Activated CD4-positive, alpha-beta T cell treated with anti-CD3 and anti-CD28 coated beads, Interleukin-10, Interleukin-2, amounts not matched to agents 100 ng/mL and 50 ng/mL, durations not matched to agents 16 hours and 8 hours (primary cell): ENCODE measurements at places on chromosomes 7 and 10.

DNA sequence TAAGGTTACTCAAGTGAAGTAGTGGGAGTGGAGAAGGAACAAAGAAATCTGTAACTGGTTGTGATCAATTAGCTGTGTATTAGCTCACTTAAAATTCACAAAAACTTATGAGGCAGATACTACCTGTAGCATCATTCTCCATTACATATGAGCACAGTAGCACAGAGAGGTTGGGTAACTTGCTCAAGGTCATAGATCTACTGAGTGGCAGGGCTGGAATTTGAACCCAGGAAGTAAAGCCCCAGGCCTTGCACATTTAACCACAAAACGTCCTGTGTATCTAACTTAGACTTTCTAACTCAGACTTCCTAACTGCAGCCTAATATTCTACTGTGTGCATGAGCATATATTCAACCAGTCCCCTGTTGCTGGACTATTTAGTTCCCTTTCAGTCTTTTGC lies 5.6 kb upstream of the SLF2 start:
- no peak for DNase-seq

GRCh38 chr7:5396999-5397663 lies 26.5 kb downstream of the TNRC18 start:
- DNase-seq, result peak; percentile 99

DNA sequence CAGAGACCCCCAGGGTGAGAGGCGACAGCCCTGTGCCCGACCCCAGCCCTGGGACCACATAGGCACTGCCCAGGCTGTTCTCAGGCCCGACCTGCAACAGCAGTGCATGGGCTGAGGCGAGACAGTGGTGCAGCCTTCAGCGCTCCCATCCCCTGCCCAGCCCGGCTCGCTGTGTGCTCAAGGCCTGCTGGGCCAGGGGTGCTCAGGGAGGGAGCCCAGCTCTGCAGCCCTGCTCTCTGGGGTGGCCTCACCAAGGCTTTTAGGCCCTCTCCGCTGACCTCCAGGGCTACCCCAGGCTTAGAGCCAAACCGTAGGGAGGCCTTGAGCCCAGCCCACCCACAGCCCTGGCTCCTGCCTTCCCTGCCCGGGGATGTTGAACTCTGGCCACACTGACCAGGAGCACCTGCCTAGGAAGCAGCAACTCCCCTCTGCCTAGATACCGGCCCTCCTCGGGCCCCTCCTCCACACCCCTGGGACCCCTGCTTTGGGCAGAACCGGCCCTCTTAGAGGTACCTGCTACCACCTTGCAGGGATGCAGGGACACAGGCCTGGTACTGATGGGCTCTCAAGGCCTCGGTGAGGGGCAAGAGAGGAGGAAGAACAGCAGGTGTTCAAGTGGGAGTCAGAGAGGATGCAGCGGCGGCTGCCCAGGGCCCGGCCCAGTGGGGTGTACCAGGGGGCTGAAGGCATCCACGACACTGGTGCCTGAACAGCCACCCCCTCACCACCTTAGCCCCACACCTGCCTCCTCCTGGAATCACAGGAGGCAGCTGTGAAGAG lies 231.5 kb downstream of the ELFN1 start:
- no peak for DNase-seq

GRCh38 chr10:24010436-24010970 lies 198.4 kb upstream of the KIAA1217 start:
- no peak for DNase-seq

GRCh38 chr7:119413314-119413805 lies 859.6 kb upstream of the KCND2 start:
- DNase-seq, result no peak

DNA sequence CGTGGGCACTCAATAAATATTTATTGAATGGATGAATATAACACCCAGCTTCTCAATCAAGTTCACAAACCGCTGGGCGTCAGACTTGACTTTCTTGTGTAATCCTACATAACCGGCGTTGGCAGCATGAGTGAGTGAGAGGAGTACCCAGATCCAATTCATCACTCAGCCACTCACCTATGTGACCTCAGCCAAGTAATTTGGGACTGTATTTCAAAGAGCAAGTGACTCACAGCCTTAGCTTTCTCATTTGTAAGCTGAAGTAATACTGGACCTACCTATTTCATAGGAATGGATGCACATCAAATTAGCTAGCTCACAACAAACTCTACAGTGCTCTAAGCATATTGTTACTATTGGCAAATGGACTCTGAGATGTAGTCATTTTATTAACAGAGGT lies 53.8 kb upstream of the FAM204A start:
- DNase-seq, result no peak

DNA sequence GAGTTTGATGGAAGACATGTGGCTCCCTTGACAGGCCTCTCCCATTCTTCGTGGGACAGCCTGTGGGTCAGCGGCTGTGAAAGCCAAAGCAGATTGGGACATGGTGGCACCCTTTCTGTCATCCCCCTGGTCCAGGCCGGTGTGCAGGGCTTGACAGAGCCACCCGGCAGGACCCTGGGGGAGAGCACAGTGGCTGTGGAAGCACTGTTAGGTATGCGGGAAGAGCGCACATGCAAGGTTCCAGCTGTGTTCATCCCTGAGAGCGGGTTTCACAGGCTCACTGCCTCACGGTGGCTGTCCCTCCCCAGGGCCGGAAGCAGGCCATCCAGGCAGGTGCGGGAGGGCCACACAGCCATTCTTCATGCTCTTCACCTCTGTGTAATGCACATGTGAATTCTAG lies 29.8 kb downstream of the SHH start:
- no peak for DNase-seq

DNA sequence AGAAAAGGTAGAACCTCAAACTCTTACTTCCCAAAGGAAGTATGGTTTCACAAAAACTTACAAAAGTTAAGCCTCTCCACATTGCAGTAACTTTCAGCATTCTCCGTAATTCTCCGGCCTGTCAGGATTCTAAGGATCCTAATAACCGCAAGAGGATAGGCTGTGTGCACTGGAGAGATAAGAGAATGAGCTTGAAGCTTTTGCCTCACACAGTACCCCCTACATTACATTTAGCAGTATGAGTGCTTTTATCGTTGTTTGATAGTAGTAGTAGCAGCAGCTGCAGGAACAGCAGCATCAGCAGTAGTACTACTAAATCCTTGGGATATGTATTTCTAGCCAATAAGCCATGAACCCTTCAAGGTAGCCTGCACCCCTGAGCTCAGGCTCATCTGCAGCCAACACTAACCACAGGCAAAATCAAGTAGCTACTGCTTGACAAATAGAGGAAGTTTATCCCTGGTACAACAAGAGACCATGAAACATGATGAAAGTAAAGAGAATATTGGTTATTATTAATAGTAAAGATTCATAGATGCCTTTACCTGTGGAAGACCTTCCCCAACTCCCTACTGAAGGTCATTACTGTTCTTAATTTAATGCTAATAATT lies 222.6 kb upstream of the CNTNAP2 start:
- no peak for DNase-seq

DNA sequence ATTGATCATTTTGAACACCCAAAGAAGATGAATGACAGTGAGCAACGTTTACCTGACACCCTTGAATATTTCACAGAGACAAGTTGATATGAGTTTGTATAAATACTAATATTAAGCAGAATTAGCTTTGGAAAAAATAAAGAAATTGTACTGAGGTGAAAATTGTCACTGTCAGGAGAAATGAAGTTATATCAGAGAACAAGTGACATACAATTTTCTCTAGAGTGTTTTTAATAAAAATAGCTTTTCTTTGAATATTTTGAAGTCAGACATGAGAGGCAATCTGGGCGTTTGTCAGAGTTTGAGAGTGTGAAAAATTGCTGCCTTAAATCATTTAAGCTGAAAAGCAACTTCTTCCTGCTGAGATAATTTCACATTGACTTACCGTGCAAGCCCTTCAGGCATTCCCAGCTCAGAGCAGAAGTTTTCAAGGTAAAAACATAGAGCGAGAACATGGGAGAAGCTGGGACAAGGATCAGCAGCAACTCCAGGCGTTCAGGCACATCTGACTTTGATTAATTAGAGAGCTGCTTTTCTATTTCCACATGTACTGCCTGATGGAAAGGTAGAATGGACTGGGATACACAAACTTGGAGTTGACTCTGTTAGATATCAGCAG lies 535.9 kb downstream of the TFEC start:
- DNase-seq, result no peak

- DNase-seq, result no peak
Observed at GRCh38 chr7:39617005-39617404, 6.4 kb upstream of the RALA start.

DNA sequence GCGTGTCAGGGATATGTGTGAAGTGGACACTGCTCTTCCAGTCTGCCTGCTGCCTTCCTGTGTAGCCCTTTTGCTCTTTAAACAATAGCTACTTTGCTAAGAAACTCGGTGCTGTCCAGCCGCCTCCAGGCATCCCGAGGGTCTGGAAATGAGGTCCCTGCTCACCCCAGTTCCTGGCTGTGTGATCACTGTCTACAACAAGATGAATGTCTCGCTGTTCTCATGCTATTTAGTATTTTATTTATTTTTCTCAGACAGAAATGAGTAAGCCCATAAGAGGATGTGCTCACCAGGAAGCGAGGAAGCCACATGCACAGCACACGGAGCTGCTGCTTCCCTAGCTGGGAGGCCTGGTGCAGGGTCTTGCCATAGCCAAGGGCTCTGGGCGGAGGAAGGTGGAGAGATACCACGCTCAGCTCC lies 167.0 kb upstream of the PITRM1 start:
- DNase-seq, result no peak

DNA sequence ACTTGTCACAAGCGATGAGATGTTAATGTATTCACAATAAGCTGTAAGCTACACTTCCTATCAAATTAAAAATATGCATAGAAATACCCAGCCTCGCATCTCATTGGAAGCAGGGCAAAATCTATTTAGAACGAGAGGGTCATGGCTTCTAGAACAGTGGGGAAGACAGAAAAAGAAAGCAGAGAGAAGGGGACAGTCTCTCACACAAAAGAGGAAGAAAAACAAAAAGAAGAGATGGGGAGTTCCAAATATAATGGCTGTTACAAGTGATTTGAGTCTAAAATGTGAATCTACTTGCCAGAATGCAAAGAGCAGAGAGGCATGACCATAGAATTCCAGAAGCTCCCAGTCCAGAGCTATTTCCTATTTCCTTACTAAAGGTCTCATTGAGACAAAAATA lies 13.8 kb downstream of the LRRN3 start:
- no peak for DNase-seq

DNA sequence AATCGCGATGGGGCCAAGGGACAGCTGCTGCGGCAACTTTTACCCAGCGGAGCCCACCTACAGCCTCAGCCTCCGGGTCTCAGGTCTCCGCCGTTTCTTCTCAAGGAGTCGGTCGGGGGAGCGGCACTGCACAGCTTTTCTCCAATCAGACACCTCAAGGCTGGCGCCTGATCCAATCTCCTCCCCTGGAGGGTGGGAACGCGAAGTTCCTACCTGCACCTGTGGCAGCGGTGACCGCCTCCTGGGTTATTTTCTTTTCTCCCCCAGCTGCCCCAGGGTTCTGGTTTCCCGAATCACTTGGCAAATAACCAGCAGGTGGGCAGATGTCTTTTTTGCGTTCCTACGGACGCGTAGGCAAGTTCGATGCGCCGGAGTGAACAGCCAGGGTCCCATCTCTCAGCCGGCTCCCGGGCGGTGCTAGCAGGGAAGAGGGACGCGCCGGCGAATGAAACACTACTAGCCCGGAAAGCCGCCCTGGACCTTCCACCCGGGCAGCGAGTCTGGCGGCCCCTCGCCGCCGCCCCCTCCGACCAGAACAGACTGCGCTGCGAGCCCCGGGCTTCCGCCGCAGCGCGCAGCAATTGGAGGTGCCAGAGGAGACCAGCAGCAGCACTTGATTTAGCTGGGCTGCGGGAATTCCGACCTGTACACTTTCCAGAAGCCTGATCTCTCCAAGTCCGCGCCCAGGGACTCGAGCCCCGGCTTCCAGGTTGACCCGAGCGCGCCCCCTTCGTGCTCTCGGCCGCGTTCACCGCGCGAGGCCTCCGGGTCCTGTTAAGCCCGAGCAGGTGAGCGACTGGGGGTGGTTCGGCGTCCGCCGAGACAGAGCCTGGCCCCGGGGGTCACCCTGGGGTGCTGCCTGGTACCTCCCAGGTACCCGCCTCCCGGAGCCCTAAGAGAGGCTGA lies at the start of gene PRR15:
Gene PRR15 (plus strand): TSS at position 246 of the 906 bp plus-strand sequence. CDS start 2,495 bp downstream, outside the sequence.
- no peak for DNase-seq

GRCh38 chr7:27921081-27921836 lies 181.3 kb downstream of the TAX1BP1 start:
- peak; percentile 61 for DNase-seq

GRCh38 chr7:12570534-12571461 lies at the start of gene SCIN:
TSS of gene SCIN (plus strand) at chr7:12570720. CDS start at chr7:12570787, 67 bp downstream.
- peak; percentile 34 for DNase-seq

DNA sequence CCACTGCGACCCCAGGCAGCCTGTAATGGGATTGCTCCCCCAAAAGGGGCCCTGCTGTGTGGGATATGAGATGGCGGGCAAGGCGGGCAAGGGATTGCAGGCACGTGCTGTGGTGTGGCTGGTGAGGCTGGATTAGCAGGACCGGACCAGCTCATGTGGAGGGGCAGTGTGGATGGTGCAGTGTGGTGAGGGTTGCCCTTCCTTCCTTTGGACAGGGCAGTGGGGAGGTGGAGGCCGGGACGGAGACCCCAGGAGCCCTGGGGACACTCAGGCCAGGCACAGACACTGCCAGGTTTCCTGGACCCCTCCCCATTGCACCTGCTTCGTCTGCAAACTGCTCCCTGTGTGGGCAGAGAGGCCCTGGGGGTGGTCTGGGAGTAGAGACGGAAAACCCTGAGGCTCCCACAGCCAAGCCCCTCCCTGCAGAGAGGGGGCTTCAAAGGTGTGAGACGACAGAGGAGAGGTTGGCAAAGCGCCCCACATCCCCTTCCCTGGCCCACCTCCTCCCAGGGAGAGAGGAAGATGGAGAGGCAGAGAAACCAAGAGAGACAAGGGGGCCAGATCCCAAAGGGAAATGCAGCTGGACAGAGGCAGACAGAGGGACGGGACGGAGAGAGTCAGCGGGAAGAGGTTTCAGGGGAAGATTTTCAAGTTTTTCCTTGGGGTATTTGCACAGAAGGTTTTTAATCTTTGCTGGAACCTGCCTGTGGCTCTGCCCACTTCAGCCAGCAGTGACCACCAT lies 89.2 kb downstream of the MICALL2 start:
- no peak for DNase-seq

GRCh38 chr7:106344861-106345260 lies 60.1 kb upstream of the NAMPT start:
- peak; percentile 37 for DNase-seq

- no peak for DNase-seq
Observed at GRCh38 chr7:101691822-101692384, 62.8 kb upstream of the MYL10 start.

DNA sequence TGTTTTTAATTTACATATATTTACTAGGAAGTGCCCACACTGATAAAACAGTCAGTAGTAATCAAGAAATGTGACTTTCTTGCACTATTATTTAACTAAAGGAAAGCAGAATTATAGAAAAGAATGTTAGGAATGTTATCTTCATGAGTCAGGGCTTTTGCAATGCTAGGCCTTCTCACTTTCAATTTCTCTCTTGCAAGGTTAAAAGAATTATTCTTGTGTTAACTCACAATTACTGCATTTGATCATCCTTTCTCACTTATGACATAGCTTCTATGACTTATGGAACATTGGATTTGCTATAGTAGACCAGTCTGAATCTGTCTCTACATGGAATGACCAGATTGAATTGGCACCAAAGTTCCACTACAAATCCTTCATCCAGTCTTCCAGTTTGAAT lies 192.4 kb downstream of the SDK1 start:
- no peak for DNase-seq
